HCT116 (cell line): ENCODE measurements at places on chromosomes 3 and 15.

DNA sequence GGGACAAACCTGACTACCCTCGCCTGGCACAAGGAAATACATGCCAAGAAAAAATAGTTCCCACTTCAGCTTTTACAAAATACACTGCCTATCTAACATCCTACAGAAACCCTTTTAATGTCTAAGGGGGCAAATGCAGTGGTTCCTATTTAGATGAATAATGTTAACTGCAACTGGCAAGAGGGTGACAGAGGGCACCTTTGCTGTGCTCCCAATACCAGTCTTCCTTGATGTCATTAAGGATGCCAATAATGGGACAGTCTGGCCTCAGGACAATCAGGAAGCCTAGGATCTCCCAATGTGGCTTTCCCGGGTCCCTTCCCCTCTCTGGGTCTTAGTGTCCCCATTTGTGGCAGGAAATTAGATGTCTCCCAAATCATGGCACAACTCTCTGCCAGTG is 13.9 kb downstream of the CSRNP1 start:
- H3K36me3 ChIP-seq: peaks cover 22% of the 10 kb centered on the region
- DNase-seq: no peak
- no peak overlapping the region for H3K4me3 ChIP-seq
- H3K27ac ChIP-seq: no peak overlapping the region

DNA sequence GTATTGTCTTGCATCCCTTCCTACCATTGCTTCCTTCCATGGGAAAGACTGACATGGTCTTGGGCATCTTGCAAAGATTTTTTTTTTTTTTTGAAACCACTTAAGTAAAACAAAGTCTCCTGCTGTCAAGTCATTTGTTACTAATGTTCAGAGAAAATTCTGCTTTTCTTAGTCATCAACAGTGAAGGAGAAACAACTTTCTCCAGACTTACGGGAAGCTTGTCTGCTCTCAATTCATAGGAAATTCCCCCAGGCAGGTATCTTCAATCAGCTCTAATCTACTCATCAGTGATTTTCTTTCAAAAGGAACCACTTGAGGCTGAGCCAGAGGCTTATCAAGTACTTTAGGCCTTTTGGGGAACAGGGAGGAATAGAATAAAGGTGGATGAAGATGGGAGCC is 15.9 kb upstream of the DRD3 start:
- no peak for DNase-seq
- H3K27me3 ChIP-seq: no peaks in the 10 kb centered on the region
- no peaks in the 10 kb centered on the region for H3K36me3 ChIP-seq
- H3K4me3 ChIP-seq: no peak overlapping the region

DNA sequence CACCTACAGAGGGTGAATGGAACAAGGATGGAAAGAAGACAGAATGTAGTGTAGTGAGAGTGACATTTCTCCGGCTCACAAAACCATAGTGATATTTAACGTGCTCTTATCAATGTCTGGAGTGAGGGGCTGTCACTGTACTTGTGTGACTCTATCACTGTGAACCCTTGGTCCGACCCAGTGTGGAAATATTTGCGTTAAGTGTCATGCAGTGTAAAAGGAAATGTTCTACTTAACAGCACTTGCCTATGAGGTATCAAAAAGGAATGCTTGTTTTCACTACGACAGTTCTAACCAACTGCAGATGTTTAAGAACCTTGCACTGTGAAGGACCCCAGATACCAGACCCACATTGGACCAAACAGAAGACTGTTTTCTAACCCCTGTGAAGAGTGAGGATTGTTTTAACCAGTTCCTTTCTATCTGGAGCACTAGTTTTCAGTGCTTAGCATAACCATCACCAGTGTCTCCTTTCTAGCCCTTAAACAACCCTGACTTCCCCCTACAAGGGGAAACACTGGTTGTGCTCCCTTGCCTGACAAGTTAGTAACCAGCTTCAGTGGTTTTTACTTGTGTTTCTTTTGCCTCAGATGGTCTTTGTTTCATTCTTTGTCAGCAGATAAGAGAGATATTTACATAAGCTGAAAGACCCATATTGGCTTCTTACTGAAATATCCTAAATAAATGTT is 144.7 kb upstream of the ABHD17C start:
- H3K27me3 ChIP-seq: peaks cover 19% of the 10 kb centered on the region; the same call in 1 of the 2 replicates
- H3K27ac ChIP-seq: no peak overlapping the region
- peaks cover 6% of the 10 kb centered on the region; the same call in 1 of the 2 replicates for H3K4me1 ChIP-seq
- no peaks in the 10 kb centered on the region for H3K36me3 ChIP-seq
- H3K4me3 ChIP-seq: no peak overlapping the region

- H3K36me3 ChIP-seq: no peaks in the 10 kb centered on the region
- no peak overlapping the region for H3K4me3 ChIP-seq
- H3K27ac ChIP-seq: no peak overlapping the region
- no peaks in the 10 kb centered on the region for H3K27me3 ChIP-seq
- H3K4me1 ChIP-seq: peaks cover 25% of the 10 kb centered on the region
Measured at GRCh38 chr3:172148241-172148640, 108.9 kb downstream of the FNDC3B start.

- DNase-seq: no peak
- H3K4me1 ChIP-seq: no peaks in the 10 kb centered on the region
- no peak overlapping the region for H3K27ac ChIP-seq
- H3K4me3 ChIP-seq: no peak overlapping the region
- H3K36me3 ChIP-seq: no peaks in the 10 kb centered on the region
Measured at GRCh38 chr15:25679492-25679891, 183.6 kb downstream of the ATP10A start.

DNA sequence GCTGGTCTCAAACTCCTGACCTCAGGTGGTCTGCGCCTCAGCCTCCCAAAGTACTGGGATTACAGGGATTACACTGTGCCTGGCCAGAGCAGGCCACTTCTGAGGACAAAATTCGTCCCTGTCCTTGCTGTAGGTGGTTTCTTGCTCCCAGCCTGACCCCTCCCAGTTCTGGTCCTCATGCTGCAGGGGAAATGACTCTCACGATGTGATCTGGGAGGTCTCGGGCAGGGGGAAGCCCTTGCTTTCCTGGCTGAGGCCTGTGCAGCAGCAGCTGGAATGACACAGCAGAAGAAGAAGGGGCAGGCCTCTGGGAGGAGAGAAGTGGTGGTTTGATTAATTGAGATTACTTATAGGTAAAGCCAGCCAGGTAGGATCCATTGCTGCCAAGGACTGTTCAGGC is 39.3 kb downstream of the MEGF11 start:
- H3K4me1 ChIP-seq: no peaks in the 10 kb centered on the region
- no peak overlapping the region for H3K27ac ChIP-seq
- H3K36me3 ChIP-seq: no peaks in the 10 kb centered on the region
- no peak for DNase-seq
- no peaks in the 10 kb centered on the region for H3K27me3 ChIP-seq

GRCh38 chr15:56732135-56732885 is 999 bp downstream of the ZNF280D start:
- H3K4me1 ChIP-seq: peaks cover 16% of the 10 kb centered on the region
- H3K27ac ChIP-seq: peak overlapping the region; percentile 82
- H3K4me3 ChIP-seq: peak overlapping the region; percentile 81
- no peaks in the 10 kb centered on the region for H3K36me3 ChIP-seq

DNA sequence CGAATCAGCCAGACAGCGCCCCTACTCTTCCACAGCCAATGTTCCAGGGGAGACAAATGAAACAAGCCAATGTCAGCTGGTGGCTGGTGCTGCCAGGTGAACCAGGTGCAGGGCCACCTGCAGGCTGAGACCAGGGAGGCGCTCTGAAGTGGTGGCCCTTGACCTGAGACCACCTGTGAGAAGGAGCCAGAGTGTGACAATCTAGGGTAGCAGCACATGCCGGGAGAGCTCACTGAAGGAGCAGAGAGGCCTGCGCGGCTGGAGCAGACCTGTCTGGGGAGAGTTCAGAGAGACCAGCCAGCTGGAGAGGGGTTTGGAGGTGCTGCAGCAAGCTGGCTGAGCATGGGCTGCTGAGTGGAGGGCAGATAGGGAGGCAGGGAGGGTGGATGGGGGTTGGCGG is 693 bp upstream of the STAB1 start:
- no peak overlapping the region for H3K27ac ChIP-seq
- DNase-seq: no peak
- no peaks in the 10 kb centered on the region for H3K27me3 ChIP-seq
- H3K36me3 ChIP-seq: no peaks in the 10 kb centered on the region; the same call in 1 of the 2 replicates
- H3K4me1 ChIP-seq: no peaks in the 10 kb centered on the region
- H3K4me3 ChIP-seq: no peak overlapping the region

GRCh38 chr3:60742606-60743145 is 508.6 kb downstream of the FHIT start:
- no peak overlapping the region for H3K4me3 ChIP-seq
- no peak for DNase-seq
- H3K27ac ChIP-seq: no peak overlapping the region
- H3K27me3 ChIP-seq: no peaks in the 10 kb centered on the region
- H3K4me1 ChIP-seq: no peaks in the 10 kb centered on the region

- DNase-seq: no peak
- H3K36me3 ChIP-seq: no peaks in the 10 kb centered on the region
- H3K27ac ChIP-seq: no peak overlapping the region
- no peaks in the 10 kb centered on the region for H3K4me1 ChIP-seq
Measured at GRCh38 chr3:139104062-139104461, 59.4 kb upstream of the PRR23C start.

DNA sequence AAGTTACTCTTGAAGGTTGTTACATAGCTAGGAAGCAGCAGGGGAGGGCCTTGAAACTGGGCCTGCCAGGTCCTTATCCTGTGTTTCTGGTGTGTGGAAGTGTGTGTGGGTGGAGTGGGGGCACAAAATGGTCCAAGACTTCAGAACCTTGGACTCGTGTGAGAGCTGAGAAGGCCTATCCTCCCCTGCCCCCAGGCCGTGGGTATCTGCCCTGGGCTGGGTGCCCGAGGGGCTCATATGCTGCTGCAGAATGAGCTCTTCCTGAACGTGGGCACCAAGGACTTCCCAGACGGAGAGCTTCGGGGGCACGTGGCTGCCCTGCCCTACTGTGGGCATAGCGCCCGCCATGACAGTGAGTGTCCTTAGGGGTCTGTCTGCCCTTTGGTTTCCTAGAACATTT is 4.5 kb downstream of the CHRD start:
- H3K27me3 ChIP-seq: no peaks in the 10 kb centered on the region
- no peak overlapping the region for H3K27ac ChIP-seq
- H3K36me3 ChIP-seq: no peaks in the 10 kb centered on the region

GRCh38 chr15:43854801-43855200 is 28.0 kb downstream of the WDR76 start:
- H3K36me3 ChIP-seq: peaks cover 20% of the 10 kb centered on the region
- no peak overlapping the region for H3K4me3 ChIP-seq
- no peak for DNase-seq

DNA sequence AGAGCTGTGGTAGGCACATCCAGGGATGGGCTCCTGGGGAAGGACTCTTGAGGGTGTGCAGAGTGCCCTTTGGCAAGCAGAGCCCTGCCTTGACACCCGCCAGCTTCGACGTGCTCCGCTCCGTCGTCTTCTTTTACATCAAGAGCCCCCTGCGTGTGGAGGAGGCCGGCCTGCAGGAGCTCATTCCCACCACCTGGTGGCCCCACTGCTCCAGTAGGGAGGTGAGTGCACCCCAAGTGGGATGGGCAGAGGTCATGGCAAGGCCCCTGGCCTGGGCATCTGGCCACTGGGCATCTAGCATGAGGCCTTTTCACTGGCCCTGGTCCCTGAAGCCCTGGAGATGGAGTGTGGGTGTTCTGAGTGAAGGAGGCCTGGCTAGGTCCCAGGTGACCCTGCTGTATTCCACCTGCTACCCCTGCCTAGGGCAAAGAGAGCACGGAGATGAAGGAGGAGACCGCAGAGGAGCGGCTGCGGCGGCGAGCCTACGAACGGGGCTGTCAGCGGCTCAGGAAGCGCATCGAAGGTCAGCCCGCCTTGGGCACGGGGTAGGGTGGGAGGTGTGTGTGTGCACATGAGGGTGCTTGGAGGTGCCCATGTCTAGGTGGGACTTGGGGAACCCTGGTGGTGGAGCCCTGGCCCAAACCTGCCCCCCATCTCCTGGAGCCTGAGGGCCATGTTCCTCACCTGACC is 12.2 kb downstream of the RNF123 start:
- H3K36me3 ChIP-seq: no peaks in the 10 kb centered on the region
- no peaks in the 10 kb centered on the region for H3K27me3 ChIP-seq
- no peak overlapping the region for H3K27ac ChIP-seq
- H3K4me1 ChIP-seq: no peaks in the 10 kb centered on the region

DNA sequence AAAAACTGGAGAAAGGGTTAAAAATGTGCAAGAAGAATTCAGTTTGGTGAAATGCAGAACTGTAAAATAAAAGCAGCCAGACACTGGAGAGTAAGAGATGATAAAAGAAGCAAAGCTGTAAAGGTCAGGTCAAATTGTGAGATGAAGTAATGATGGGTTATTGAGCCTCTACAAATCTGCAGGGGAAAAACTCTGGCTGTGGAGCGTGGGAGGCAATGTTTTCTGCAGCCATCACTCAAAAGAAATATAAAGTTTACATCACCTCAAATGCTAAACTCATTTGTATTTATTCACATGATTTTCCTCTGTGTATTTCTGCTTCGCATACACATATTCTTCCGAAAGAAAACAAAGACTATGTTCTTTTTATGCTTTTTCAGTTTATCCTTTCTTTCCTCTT is 158.8 kb upstream of the GPR149 start:
- H3K4me1 ChIP-seq: no peaks in the 10 kb centered on the region
- no peak overlapping the region for H3K4me3 ChIP-seq
- no peaks in the 10 kb centered on the region for H3K27me3 ChIP-seq
- no peaks in the 10 kb centered on the region for H3K36me3 ChIP-seq
- DNase-seq: no peak

GRCh38 chr3:2870724-2871333 is 239.3 kb downstream of the IL5RA start:
- DNase-seq: no peak
- no peaks in the 10 kb centered on the region for H3K27me3 ChIP-seq
- H3K36me3 ChIP-seq: no peaks in the 10 kb centered on the region
- H3K4me1 ChIP-seq: no peaks in the 10 kb centered on the region

DNA sequence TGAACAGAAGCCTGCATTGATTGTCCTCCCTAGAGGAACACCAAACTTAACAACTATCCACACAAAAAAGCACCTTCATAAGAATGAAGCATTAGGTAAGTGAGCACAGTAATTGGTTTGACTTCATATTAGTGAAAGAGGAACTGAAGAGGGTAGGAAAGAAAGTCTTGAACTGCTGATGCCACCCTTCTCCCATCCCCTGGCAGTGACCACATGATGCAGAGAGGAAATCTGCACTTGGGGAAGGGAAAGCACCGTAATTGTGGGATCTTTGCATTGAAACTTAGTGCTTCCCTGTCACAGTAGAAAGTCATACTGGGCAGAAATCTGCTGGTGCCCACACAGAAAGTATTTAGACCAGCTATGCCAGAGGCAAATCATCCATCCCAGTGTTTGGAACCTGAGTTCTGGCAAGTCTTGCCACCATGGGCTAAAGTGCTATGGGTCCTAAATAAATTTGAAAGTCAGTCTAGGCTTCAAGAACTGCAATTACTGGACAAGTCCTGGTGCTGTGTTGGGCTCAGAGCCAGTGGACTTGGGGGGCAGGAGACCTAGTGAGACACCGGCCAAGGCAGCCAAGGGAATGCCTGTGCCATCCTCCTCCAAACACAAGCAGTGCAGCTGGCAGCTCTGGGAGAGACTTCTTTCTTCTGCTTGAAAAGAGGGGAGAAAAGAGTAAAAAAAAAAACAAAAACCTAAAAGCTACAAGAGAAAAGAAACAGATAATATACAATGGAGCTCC is 63.6 kb downstream of the SLC15A2 start:
- no peaks in the 10 kb centered on the region for H3K36me3 ChIP-seq
- no peaks in the 10 kb centered on the region for H3K27me3 ChIP-seq
- no peak for DNase-seq
- no peak overlapping the region for H3K27ac ChIP-seq
- no peaks in the 10 kb centered on the region for H3K4me1 ChIP-seq

- no peak for DNase-seq
- no peaks in the 10 kb centered on the region for H3K27me3 ChIP-seq
- H3K27ac ChIP-seq: no peak overlapping the region
- H3K4me1 ChIP-seq: no peaks in the 10 kb centered on the region
Measured at GRCh38 chr3:127025456-127025855, 42.5 kb downstream of the PLXNA1 start.
